Common myeloid progenitor, CD34-positive (primary cell): ENCODE measurements at places on chromosomes 4 and X.

DNA sequence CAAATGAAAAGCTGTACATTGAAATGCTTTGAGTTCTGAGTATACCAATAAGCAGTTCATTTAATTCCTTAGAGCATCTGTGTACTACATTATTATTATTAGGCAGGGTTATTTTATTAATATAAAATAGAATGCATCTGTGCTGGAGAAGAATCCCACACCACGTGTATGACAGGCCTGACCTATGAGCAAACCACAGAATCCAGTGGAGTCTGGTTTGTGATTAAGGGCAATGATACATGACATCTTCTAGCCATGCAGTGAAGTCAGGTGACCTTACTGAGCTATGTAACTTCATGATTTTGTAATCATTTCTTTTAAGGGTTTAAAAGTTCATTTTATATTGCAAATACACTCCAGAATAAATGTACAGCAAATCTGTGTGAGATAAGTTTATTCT, 1165.0 kb upstream of the TENM3 start:
- no peak for DNase-seq

DNA sequence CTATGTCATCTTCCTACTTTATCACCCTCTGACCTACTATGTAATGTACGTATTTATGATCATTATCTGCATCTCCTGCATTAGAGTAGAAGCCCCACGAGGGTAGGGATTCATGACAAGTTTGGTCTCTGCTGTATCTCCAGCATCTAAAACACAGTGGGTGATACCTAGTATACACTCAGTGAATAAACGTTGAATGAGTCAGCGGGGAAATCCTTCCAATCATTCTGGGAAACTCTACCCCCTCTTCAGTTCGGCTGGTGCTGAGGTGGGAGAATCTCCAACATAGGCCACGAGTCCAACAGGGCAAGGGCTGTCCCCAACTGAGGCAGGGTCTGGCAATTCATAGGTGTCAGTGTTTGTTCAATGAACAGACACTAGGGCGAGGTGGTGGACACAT, 74.4 kb upstream of the EFNB1 start:
- no peak for DNase-seq

GRCh38 chrX:11899091-11899490, 141.1 kb downstream of the MSL3 start:
- DNase-seq = peak; percentile 19

DNA sequence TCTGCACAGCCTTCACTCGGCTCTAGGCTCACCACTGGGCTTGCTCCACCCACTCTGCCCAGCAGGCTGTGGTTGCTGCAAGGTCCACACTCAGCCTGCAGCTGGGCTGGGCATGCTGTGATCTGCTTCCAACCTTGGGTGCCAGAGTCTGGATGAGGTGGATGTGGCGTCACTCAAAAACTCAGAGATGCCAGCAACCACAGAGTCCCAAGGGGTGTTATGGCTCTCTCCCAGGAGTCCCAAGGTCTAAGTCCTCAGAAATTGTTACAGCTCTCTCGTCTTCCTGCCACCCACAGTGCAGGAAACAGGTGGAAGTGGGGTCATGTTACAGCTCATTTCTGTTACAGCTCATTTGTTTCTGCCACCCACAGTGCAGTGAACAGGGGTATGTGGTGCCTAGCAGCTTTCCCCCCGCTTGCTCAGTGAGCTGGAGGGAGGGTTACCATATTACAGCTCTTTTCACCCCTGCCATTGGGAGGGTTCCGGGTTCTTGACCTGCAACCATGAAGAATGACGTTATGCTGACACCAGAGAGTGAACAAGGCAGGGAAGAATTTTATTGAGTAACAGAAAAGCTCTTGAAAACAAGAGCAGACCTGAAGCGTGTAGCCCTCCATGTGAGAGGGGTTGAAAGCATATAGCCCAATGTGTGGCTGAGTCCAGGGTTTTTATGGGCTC, 893.9 kb downstream of the PCDH7 start:
- DNase-seq = no peak

- DNase-seq = peak; percentile 54
These were observed 62.3 kb downstream of the GPC3 start for GRCh38 chrX:133923113-133923512.

GRCh38 chr4:31984872-31985271, 1264.7 kb downstream of the PCDH7 start:
- no peak for DNase-seq

GRCh38 chrX:100341142-100341510, 68.9 kb downstream of the PCDH19 start:
- no peak for DNase-seq

GRCh38 chr4:152898606-152899005, 37.5 kb upstream of the FHDC1 start:
- no peak for DNase-seq
